ENCODE measurements at places on chromosomes 5 and 9. TPM values are rescaled to one million over a fixed set of nuclear protein-coding genes. Genes with fewer than 3 reads are reported as not detected.

DNA sequence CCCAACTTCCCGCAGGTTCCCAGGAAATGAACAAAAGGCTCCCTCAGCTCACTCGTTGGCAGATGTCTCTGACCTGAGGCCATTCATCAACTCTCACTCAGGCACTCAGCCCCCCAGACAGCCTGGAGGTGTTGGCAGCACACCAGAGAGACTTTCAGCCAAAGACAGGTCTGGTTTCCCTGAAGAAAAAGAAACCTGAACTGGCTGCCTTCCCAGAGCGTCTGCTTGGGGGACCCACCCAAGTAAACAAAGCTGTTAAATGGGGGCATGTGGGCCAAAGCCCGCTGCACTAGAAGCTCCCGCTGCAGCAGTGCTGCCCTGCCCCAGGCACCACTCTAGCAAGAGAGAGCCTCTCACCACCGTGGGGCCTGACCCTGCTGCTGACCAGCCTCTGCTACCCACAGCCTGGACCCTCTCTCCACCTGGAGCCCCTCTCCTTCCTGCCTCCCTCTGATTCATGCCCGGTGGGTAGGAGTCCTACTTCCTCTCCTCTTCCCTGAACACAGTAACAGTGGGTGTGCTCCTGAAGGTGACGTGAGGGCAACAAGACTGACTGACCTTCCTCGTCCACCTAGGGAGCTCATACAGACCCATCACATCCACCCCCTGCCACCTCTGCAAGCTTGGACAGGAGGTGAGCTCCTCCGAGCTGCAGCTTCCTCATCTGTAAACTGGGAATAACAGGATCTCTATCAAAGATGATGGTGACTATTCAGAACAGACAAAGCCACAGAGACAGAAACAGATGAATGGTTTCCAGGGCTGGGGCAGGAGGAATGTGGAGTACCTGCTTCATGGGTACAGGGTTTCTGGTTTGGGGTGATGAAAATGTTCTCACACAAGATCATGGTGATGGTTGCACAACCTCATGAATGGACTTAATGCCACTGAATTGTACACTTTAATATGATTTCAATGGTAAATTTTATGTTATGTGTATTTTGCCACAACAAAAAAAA, 31.0 kb upstream of the GABRP start:
- DNase-seq = no peak

DNA sequence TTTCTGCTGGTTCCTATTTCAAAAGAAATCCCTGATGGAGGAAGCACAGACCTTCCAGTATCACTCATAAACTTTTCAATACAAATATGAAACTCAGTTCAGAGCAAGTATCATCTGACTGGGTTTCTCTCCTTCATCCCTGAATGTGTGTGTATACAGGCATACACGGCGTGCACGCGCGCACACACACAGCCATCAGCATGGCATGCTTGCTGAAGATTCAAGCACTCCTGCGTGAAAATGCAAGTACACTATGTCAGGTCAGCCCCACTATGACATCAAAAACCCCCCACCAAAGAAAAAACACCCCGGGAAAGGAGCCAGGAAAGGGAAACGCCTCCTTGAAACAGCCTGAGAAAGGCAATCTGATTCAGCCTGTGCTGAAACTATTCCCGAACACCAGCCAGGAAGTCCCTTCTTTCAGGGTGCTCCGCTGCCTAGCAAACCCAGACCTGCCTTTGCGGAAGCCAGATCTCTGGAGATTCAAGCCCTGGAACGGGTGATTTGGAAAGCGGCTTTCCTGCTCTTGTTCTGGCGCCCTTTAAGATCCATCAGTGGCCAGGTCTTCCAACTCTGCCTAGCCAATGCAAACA, 831 bp downstream of the KLHL3 start:
- peak; percentile 50 for DNase-seq

GRCh38 chr9:18297056-18297841, 176.7 kb upstream of the ADAMTSL1 start:
- no peak for DNase-seq

GRCh38 chr5:87886164-87886563, 382.5 kb downstream of the TMEM161B start:
- DNase-seq = no peak

LCN9 gene
- not detected for total RNA-seq

INSL4 gene
- total RNA-seq = not detected

DNA sequence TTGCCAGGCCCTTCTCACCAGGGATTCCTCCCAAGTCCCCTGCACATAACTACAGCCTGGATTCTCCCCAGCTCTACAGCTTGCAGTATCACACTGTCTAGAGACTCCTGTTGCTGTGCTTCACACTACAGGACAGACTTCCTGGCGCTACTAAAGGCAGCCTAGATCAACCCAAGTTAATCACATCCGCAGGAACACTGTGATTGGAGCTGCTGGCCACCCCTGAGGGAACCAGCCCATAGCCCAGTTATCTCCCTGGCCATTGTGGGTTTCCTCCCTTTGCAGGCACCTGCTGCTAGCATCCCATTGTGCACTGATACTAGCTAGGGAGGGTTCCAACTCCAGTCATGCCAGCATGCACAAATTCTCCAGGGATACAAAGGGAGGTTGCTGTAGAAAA, 53.5 kb downstream of the NLN start:
- no peak for DNase-seq

GRCh38 chr5:89377767-89378455, 494.9 kb upstream of the MEF2C start:
- no peak for DNase-seq

C8G gene
- total RNA-seq = 1.6 TPM

PTGS1 gene
- 12.5 TPM for total RNA-seq

OR1K1 gene
- total RNA-seq = not detected

DNA sequence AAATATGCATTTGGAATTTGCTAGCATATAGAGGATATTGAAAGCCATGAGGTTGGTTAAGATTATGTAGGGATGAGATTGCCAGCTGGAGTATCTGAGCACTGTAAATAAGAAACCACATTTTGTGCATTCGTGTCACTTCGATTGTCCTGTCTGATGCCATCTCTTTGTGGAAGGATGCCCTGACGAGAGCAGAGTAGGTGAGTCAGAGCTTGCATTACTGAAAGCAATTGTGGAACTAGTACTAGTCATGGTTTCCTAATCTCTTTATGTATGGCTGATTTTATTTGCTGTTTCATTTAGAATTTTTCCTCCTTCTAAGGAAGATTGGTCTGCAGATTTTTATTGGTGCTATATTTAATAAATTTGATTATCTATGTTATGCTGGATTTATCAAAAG, 14.5 kb upstream of the TAS2R1 start:
- DNase-seq = no peak

- DNase-seq = no peak
These were observed 65.2 kb downstream of the TRIO start for GRCh38 chr5:14208071-14209021.

DNA sequence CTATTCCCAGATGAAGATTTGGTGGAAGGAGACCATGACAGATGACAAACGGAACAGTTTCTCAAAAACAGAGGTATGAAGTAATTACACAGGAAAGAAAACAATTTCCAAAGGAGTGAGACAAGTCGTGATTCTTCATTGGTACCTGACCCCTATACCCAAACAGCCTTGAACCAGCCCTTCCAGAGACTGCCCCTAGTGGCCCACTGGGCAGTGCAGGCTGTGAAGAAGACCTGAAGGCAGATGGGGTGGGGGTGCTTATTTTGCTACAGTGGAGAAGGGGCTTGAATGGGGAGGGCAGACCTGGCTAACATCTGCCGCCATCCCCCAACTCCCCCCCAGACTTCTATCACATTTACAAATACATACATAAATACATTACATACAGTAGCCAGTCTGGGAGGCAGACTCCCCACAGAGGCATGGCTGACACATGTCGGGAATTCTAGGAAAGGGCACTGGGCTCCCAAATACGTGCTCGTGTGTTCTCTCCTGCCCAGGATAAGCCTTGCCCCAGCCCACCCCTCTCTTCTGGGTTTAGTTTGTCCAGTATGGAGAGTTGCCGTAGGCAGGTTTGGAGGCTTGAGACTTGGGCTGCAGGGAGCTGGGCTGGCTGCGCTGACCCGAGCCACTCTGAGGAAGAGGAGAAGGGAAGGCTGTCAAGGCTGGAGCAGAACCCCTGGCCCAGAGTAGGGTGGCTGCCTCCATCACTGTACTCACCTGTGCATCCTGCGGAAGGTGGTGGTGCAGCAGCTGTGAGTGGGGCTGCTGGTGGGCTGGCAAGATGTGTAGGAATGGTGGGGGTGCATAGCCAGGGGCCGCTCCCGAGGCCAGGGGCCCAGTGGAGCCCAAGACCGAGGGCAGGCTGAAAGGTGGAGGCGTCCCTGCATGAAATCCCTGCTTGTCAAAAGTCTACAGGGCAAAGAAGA, 105.3 kb downstream of the UBE2R2 start:
- DNase-seq = no peak

GFPT2 gene
- total RNA-seq = 20.0 TPM

GRCh38 chr5:86546044-86546443, 71.7 kb upstream of the COX7C start:
- DNase-seq = no peak

DNA sequence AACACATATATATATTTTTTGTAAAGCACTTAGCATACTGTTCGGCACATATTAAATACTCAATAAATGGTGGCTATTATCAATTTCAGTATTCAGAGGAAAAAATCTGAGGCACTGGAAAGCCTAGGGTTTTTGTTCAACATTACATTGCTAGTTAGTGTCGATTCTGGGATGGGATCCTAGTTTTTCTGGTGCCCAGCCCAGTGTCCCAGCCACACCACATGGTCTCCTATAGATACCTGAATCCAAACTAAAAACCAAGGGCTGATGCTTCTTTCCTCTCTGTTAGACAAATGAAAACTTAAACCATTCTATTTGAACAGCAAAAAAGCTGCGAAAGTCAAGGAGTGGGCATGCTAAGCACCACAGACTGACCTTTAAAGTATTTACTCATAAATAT, 810.7 kb upstream of the DMAC1 start:
- no peak for DNase-seq

DNA sequence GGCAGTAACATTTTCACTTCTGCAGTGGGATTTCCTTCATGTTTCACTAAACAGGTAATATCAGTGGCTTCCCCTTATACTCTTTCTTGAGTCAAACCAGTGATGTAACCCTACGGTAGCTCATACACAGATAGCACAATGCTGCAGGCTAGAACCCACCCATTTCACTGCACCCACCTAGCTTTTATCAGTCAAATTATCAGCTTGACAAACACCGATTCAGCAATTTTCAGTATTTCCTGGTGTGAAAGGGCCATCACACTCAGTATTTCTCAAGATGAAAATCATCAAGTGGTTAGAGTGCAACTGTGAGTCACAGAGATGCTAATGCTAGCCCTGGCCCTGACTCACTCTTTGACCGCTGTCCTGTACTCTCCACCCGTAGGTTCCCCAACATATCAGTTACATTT, 242.3 kb upstream of the PTGER4 start:
- no peak for DNase-seq

GRCh38 chr5:80408484-80409366, 861 bp downstream of the ZFYVE16 start:
- no peak for DNase-seq

FOXD1 gene
- 1.1 TPM for total RNA-seq

- no peak for DNase-seq
These were observed 114.4 kb downstream of the TENT4A start for GRCh38 chr5:6827526-6828219.

- DNase-seq = no peak
These were observed 171.3 kb downstream of the ACTL7B start for GRCh38 chr9:108684288-108685025.

DNA sequence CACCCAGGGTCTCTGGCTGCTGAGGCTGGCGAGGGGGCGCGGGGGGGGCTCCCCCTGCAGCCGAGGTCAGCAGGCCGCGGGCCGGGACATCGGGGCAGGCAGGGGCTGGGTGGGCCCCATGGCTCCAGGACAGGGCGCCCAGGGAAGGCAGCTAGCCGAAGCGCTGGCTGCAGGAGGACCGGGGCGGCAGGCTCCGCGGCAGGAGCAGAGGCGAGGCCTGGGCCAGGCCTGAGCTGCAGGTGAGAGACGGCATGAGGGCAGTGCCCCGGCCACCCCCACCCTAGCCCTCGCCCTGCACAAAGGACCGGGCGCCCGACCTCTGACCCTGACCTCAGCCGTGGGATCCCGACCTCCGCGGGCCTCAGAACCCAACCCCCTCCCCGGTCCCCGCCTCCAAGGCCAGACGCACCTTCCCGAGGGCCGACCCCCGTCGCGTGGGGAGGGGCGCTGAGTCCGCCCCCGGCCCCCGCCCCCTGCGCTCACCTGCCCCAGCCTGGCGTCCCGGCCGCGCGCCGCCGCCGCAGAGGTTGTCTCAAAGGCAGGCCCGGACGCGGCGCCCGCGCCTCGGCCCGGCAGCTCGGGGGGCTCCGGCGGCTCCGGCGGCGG, 431 bp downstream of the RNF208 start:
- no peak for DNase-seq

PFDN1 gene
- total RNA-seq = 41.5 TPM

DNA sequence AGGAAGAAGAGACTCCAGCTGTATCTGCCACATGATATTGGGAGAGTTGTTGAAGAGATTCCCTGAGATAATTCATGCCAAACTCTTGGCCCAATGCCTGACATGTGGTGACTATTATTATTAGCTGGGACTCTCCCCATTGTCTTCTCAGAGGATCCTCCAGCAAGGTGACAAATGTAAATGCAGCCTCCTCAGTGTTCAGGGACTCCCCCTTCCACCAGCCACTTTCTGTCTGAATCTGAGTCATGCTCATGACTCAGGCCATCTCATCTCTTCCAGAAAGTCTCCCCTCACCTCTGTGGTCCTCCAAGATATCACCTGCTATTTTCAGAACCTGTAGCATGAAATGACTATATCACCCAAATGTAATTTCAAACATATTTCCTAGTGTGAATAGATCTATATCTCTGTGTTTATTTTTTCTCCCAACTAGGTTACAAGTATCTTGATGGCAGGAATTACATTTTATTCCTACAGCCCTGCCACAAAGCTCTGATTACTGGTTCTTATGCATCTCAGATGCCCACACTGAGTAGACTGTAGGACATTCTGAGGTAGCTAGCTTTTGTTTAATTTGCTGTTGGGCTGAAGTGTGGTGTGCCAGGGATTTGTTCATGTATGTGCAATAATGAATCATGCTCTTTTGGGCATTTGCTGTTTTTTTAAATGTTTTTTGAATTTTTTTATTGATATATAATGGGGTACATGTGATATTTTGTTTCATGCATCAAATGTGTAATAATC, 126.6 kb upstream of the IL12B start:
- no peak for DNase-seq

- DNase-seq = no peak
These were observed 92.4 kb downstream of the NFIB start for GRCh38 chr9:14221558-14221957.

GRCh38 chr5:67407979-67408378, 211.4 kb upstream of the CD180 start:
- DNase-seq = no peak

DNA sequence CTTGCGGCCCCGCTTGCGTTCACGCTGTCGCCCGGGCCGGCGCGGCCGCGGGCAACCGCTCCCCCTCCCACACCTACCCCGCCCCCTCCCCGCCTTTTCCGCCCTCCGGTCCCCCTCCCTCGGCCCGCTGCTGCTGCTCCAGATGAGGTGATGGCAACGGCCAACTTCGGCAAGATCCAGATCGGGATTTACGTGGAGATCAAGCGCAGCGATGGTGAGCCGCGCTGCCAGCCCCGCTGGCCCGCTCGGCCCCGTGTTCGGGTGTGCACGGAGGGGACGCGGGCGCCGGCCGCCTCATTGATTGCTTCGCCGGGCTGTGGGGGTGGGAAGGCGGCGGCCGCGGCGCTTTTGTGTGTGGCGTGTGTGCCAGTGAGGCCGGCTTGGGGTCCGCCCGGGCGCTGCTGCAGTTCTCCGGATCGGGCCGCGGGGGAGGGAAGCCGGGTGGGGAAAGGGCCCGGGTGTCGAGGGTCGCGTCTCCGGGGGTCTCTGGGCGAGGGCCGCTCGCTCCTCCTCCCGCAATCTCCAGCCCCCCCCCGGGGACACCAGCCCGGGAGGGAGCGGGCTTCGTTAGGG, 403 bp downstream of the KIF2A start:
- DNase-seq = no peak

GRCh38 chr9:86575825-86576525, 221.8 kb upstream of the TUT7 start:
- no peak for DNase-seq
